Gastrocnemius medialis (tissue), 4 donors: ENCODE measurements at places on chromosomes 6 and 20.

DNA sequence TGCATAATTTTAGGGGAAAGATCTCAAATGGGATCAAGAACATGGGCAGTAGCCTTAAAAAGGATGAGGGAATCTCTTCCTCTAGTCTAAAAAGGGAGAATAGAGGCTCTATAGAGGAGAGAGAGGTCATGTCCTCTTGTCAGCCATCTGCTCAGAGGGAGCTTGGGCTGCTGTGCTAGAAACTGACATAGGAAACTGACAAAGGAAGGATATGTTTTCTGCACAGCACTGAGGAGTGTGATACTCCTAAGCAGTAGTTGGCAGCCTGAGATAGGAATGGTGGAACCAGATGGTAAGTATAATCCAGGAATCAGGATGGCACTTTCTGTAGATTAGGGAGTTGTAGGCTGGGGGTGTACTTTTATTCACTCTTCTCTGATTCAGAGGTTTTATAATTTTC, 59.2 kb downstream of the PTPRA start:
- no peaks in the 10 kb centered on the region for H3K4me1 ChIP-seq
- no peak for DNase-seq
- no peaks in the 10 kb centered on the region for H3K36me3 ChIP-seq
- no peak overlapping the region for H3K27ac ChIP-seq
- no peak overlapping the region for H3K4me3 ChIP-seq

DNA sequence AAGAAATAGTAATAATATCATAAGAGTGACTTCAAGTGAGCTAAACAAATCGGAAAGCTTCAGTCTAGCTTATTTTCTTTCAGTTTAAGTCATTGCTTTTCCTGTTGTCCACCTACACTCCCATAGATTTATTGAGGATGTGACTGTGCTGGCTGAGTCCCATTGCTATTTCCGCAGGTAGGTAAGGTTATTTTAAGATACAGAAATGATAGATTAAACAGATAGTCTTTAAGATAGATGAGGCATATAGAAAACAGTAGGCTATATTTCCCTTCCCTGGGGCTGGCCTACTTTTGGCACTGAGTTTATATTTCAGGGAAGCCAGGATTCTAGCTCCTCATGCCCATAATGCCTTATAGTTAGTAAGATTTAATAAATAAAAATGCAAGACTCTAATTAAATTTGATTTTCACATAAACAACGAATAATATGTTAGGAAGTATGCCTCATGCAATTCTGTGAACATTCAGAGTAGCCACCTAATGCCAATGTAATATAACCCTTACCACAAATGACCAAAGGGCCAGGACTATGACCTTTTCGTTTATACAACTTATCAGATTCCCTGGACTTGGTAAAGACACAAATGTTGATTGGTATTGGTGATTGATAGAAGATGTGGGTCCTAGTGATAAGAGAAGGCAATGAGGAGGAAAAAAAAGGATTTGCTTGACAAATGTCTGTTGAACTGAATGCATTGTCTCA, 1079.3 kb downstream of the EPHA7 start:
- H3K4me3 ChIP-seq, result no peak overlapping the region
- DNase-seq, result no peak
- no peak overlapping the region for H3K27ac ChIP-seq
- no peaks in the 10 kb centered on the region for H3K27me3 ChIP-seq

DNA sequence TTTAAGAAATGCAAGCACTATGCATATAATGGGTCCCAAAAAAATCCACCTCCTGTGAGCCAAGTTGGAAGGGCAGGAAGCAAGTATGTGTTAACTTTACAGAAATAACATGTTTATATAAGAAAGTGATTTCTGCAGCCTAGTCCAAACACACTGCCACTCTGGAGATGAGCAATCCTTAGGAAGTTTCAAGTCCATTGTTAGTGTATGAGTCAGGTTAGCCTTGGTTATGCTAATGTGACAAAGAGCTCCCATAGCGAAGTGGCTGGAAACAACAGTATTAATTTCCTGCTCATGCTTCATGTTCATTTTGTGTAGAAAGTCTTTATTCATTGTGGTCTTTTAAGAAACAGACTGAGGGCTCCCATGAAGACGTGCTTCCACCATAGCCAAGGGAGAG, 121.4 kb downstream of the TBXT start:
- H3K4me3 ChIP-seq, result no peak overlapping the region
- no peaks in the 10 kb centered on the region for H3K27me3 ChIP-seq
- no peaks in the 10 kb centered on the region for H3K4me1 ChIP-seq
- H3K27ac ChIP-seq, result no peak overlapping the region

DNA sequence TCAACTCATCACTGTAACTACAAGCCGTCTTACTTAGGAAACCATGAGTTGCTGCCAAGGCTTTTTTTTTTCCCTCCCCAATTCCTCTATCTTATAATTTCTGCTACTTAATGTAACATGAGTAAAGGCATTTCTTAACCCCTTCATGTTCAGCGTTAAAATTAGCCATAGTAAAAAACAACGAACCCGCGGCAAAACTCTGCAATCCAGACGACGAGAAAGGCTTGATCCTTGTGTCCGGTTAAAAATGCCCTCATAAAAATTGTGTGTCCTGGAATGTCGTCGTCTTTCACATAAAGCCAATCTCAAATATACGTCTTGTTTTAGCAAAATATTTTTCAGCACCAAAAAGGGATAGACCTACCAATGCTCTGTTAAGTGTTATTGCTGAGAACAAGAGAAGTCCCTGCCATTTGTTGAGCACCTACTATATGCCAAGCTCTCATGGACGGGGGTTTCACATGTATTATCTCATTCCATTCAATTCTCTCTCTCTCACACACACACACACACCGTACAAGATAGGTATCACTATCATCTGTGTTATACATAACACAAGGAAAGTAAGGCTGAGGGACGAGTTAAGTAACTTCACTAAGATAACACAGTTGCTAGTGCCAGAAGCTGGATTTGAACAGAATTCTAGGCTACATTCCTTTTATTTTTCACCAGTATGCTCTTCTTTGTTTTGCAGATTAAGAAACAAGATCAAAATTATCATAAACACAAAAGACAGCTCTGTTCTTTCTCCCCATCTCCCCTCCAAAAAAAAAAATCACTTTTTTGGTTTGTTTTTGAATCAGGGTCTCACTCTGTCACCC, 683 bp upstream of the ARHGAP18 start:
- no peaks in the 10 kb centered on the region for H3K27me3 ChIP-seq
- peak overlapping the region; percentile 88 for H3K27ac ChIP-seq
- H3K4me3 ChIP-seq, result peak overlapping the region; percentile 84

DNA sequence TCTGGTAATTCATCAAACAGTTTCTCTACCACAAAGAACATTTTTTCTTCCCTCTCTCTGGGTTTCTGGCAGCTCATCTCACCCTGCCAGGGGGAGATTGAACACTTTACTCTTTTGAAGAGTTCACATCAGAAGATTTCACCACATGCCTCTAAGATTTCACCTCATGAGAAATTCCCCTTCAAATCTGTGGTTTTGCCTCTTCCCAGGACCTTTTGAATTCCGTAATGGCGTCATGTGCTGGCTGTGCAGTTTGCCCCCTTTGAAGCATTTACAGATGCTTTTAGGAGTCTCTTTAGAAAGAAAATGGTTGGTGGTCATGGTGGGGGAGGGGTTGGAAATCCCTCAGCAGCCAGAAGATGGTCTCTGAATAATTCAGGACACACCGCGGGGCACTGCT, 486.1 kb downstream of the QKI start:
- no peaks in the 10 kb centered on the region for H3K27me3 ChIP-seq
- no peak overlapping the region for H3K27ac ChIP-seq

DNA sequence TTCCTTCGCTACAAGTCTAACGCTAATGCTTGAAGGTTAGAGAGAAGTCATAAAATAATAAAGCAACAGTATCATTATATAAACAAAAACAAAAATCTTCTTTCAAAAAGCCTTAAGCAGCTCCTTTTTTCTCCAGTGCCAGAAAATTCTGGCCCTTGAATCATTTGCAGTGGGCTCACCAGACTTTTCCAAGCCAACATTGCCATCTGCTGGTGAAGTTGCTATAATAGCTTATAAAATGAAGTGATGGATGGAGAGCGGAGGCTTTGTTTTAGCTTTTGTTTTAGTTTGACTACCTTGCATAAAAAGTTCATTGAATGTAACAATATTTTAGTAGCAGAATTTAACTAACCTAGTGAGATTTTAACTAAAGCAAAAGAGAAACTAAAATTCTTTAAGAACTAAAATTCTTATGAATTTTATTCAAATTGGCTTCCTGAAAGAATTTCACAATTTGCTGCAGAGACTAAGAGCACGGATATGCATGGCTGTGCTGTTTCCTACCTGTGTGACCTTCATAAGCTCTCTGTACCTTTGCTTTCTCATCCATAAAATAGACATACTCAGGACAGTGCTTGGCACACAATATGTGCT, 44.8 kb upstream of the SLC2A12 start:
- H3K27me3 ChIP-seq, result no peaks in the 10 kb centered on the region
- no peak overlapping the region for H3K27ac ChIP-seq
- no peaks in the 10 kb centered on the region for H3K36me3 ChIP-seq
- no peak for DNase-seq
- no peaks in the 10 kb centered on the region for H3K4me1 ChIP-seq
